Stimulated activated CD4-positive, alpha-beta T cell treated with anti-CD3 and anti-CD28 coated beads, Interleukin-2, amount 100 ng/mL, for 48 hours (primary cell): ENCODE measurements at places on chromosomes 11 and 22.

DNA sequence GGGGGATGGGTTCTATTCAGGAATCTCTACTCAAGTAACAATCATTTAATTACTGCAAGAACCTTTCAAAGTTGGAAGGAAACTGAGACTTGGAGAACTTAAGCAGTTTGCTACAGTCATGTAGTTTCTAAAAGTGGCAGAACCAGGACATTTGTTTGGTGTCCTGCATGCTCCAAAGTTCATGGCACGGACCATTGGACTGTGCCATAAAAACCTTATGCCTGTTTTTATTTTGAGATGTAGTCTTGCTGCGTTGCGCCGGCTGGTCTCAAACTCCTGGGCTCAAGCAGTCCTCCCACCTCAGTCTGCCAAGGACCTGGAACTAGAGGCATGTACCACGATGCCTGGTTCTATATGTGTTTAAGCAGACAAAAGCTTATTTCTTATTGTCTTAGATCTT is 18.6 kb upstream of the AIFM3 start:
- DNase-seq, result no peak

DNA sequence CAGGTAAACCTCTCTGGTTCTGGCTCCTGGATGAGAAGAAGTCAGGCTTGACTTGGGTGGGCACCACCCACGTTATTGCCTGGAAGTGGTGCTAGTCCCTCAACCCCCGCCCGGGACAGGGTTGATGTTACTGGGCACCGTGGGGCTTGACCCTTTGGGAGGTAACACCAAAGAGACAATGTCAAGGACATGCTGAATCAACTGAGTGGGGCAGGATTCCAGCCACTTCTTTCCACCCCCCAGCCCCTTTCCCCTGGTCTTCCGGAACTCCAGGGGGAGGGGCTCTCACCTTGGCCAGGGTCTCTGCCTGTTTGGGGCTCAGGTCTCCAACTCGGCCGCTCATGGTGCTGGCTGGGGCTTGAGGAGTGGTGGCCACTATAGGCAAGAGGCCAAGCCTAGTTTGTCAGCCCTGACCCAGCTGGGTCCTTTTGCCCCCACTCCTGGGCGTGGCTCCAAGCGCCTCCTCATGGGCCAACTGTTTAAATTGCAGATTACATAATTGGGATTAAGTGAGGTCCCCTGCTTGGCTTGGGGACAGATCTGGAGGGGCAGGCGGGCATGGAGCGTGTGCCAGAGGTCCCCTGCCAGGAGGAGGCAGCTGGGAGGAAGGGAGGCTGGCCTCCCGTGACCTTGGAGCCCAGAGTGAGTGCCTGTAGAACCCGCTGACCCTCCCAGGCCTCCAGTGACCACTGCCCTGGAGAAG is at the start of gene SEC14L3:
Gene SEC14L3 (minus strand): TSS at position 402 of the 703 bp plus-strand sequence. CDS start 59 bp downstream, at position 343.
- DNase-seq, result no peak

GRCh38 chr22:16774911-16775500 is 50.2 kb downstream of the XKR3 start:
- no peak for DNase-seq

DNA sequence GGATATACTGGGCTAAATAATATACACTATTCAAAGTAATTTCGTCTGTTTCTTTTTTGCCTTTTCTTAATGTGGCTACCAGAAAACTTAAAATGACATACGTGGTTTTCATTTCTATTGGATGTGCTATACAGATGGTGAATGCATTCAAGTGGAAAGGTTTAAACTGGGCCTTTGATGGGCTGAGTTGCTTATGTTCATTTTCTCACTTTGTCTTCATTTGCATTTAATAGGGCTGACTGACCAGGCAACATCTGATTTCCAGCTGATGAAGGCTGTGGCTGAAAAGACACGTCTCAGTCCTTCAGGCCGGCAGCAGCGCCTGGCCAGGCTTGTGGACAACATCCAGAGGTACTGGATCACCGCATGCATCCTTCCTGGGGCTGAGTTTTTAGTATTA is 27.9 kb downstream of the PIWIL4 start:
- DNase-seq, result no peak

DNA sequence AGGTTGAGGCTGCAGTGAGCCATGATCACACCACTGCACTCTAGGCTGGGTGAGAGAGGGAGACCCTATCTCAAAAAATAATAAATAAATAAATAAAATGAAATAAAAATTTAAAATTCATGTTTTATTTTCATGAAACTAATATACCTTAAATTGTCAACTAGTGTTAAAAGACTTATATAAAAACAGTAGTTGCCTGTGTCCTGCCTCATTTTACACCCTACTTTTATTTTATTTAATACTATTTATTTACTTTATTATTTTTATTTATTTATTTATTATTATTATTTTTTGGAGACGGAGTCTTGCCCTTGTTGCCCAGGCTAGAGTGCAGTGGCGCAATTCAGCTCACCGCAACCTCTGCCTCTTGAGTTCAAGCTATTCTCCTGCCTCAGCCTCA is 4.8 kb upstream of the WDR74 start:
- DNase-seq, result no peak

DNA sequence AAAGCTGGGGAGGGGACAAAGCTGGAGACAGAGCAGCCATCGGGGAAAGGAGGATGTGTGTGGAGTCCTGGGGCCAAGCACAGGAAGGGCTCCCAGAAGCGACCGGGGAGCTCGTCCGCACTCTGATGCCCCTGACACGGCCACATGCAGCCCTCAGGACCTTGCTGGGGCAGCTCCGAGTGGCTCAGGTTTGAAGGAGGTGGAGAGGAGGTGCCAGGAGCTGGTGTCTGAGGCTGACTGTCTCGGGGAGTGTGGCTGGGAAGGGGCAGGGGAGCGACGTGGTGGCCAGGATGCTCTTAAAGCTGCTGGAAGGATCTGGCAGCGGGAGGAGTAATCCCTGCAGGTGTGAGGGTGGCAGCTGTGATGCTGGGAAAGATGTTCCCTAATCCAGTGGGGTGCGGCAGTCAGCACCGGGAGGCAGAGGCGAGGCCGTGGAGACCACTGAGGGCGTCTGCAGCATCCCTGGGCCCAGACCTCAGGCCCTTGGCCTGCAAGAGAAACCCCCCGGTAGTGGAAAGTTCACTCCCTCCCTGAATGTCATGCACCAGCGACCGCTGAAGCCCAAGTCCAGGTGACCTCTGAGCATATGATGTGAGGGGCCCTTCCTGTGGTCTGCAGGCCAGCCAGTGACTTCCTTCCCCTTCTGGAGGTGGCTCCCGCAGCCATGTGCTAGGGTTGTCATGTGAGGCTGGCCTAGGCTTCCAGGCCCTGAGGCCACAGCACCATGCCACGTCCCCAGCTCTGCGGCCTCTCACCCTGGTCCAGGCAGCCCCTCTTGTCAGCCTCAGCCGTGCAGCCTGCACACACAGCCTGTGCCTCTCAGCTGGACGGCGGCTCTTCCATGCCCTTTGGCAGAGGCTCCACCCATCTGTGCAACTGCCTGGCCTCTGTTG is 17.2 kb upstream of the CTSD start:
- no peak for DNase-seq

DNA sequence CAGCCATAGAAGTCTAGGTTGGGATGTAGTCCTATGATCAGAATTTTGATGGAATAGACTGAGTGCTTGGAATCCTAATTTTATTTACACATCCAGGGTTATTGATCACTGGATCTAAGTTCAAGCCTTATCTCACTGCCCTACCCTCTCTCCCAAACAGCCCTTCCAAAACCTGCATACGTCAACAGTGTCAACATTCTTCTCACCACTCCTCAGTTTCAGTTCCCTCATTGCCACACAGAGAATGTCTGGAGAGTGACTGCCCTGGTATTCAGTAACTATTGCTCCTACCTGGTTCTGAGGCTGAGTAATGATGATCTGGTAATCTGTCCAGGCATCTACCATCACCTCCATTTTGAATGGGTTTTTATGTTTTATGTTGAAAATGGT is 60.0 kb downstream of the GLYATL1 start:
- DNase-seq, result no peak

DNA sequence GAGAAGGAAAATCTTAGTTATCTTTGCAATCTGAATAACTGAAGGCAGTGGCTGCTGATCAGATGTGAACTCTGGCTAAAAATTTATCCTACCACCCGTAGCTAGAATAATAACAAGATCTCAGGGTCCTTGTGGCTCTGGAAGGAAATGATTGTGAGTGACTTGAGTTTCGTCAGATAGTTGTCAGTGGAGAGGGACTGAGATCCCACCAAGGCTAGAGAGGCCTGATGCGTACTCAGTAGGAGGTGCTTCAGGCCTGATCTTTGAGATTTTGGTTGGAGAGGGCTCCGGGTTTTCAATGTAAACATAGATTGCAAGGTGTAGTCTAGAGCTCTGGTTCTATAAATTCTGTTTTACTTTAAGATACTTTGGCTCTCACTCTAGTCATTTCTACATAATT is 1.4 kb downstream of the MADD start:
- no peak for DNase-seq

GRCh38 chr11:45182902-45183301 is 36.5 kb downstream of the PRDM11 start:
- DNase-seq, result no peak

GRCh38 chr22:37674951-37675929 is at the start of gene LGALS1:
LGALS1 (plus strand) TSS chr22:37675636; CDS start chr22:37675703, 67 bp downstream.
- DNase-seq, result peak; percentile 58

GRCh38 chr11:96230686-96231085 is 112.3 kb downstream of the MAML2 start:
- DNase-seq, result no peak

DNA sequence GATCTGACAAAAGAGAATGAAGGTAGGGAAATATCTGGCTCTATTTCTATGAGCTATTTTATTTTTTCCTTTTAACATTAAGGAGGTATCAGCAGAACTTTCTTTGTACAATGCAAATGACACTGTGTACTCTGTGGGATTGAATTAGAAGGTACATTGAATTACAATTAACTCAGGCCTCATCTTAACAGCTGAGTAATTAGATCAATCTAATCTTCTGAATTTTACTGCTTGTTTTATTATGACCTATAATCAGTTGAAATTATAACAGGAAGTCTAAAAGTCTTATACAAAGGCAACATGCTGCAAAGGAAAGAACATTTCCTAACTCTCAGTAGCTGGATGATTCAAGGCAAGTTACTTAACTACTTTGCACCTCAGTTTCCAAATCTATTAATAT is 69.8 kb downstream of the RELT start:
- DNase-seq, result no peak

- DNase-seq, result no peak
These were observed 59.7 kb upstream of the CYP2D6 start for GRCh38 chr22:42190274-42190673.

GRCh38 chr22:22882033-22882717 is 5.4 kb upstream of the IGLL5 start:
- no peak for DNase-seq

DNA sequence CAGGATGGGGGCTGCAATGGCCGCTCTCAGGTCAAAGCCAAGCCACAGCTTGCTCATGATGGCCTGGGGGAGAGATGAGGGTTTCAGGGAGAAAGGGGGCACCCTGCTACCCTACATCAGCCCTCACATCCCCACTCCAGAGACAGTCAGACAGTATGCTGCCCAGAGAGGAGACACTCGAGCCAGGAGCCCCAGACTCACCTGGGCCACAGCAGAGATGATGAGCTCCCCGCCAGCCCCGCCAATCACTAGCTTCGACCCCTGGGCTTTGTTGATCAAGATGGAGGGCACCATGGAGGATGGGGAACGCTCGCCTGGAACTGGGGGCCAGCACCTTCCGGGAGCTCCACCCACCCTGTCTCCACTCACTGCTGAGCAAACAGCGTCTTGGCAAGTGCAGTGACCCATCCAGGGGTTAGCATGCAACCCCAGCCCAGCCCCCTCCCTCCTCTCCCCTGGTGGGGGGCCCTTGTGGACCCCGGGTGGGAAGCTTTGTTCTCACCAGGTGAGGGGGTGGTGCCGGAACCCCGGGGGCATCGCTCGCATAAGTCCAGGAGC is 19.8 kb downstream of the GGT5 start:
- DNase-seq, result no peak

- DNase-seq, result no peak
These were observed 984.0 kb downstream of the BRD1 start for GRCh38 chr22:48843640-48844039.

GRCh38 chr11:112776834-112777233 is 184.4 kb upstream of the NCAM1 start:
- DNase-seq, result no peak

GRCh38 chr22:34784056-34784455 is 281.9 kb upstream of the ISX start:
- no peak for DNase-seq

DNA sequence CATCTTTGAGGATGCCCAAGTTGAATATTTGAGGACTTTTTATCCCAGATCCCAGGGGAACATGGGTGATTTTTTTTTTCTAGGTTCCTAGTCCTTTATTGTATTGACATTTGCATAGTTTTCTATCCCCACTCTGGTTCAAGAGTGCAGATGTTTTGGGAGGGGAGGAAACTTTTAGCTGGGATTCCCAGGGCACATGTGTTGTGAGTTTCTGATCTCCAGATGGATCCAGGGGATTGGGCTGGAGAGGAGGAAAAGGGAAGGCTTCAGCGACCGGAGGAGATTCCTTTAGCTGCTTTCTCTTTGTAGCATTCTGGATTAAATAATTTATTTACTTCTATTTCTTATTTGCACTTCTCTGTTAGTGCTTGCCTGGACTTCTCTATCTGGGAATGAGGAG is 14.7 kb upstream of the SORL1-AS1 start:
- no peak for DNase-seq

DNA sequence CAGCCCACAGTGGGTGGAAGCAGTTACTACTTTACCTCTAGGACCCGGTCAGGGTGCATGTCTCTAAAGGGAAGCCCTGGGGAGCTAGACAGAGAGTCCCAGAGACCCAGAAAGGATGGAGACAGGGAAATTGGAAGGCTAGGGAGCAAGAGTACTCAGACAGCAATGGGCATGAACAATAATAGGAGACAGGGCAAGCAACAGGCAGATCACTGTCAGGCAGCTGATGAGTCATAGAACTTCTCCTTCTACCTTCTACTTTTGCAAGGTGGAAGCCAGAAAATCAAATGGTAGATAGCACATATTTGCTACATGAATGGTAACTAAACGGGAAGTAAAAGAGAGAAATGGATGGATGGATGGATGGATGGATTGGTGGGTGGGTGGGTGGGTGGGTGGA is 19.6 kb downstream of the CD5 start:
- no peak for DNase-seq

GRCh38 chr22:39327995-39328754 is 8.8 kb upstream of the RPL3 start:
- no peak for DNase-seq

DNA sequence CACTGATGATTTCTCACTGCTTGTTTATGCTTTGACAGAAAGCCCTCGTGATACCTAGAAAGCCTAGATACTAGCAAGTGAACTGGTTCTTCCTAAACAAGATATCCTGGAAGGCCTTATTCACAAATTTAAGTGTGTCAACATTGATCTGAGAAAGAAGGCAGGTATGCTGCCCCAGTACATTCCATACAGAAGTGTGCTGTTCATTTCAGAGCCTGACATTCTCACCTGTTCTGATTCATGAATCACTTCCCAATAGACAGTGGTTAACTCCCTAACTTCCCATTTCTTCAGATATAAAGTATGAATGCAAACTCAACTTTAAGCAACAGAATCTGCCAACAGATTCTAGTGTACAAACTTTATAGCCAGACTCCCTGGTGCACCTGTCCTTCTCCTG is 15.5 kb upstream of the RASSF10 start:
- DNase-seq, result no peak
